IMR-90 (cell line): ENCODE measurements at places on chromosomes 16 and 17. TPM values are rescaled to one million over a fixed set of nuclear protein-coding genes. Genes with fewer than 3 reads are reported as not detected.

Gene IGSF6
- total RNA-seq = not detected in 2 replicates

Gene LPCAT2
- 8.6 and 15.6 TPM in 2 replicates for total RNA-seq

Gene ALOX12
- not detected in 2 replicates for total RNA-seq

- DNase-seq = no peak
These were observed 102.6 kb downstream of the WSCD1 start for GRCh38 chr17:6172642-6173330.

DNA sequence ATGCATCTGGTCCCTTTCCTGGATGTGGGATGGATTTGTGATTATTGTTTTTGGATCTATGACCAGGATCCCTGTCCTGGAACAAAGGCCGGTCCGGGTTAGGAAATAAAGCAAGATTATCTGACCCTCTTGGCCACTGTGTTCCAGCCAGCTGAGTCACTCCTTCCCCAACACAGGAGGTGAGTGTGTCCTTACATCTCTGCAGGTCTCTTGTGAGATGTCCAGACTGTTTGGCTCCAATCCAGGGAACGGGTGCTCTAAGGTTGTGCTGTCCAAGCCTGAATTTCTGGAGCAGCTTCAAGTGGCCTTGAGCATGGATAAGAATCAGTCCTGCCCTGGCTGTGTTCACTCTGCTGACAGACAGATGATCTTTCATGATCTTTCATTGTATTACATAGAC, 136.5 kb upstream of the CCL2 start:
- DNase-seq = no peak

DNA sequence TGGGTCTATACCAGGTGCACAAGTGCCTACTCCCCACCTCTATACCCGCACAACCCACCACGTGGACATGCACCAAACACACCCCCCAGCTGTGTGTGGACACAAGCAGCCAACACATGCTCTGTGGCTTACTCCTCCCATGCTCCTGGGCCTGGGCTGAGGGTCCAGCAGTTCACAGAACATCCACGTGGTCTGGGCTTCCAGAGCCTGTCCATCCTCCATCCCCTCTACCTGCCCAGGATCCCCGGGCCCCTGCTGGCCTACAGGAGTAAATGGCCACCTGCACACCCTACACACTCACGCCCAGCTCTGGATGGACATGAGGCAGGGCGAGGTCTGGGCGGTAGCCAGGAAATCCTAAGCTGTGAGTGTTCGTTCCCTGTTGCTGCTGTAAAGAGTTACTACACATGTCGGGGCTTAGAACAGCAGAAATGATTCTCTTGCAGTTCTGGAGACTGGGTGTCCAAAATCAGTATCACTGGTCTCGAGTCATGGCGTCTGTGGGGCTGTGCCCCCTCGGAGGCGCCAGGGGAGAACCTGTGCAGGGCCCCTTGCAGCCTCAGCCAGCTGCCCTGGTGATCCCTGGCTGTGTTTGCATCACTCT, 15.0 kb upstream of the RAI1 start:
- peak; percentile 82 for DNase-seq

GRCh38 chr16:16143931-16144330, 79.4 kb downstream of the ABCC6 start:
- DNase-seq = no peak

DNA sequence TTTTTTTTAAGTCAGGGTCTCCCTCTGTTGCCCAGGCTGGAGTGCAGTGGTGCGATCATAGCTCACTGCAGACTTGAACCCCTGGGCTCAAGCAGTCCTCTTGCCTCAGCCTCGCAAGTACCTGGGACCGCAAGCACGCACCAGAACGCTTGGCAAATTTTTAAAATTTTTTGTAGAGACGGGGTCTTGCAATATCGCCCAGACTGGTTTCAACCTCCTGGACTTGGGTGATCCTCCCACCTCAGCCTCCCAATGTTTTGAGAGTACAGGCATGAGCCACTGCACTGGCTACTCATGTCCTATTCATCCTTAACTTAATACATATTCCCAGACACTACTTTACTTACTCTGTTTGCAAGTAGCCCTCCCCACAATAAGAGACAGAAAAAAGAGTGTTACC, 16.3 kb upstream of the RBL2 start:
- DNase-seq = no peak

- no peak for DNase-seq
These were observed 11.6 kb upstream of the ADGRG1 start for GRCh38 chr16:57616876-57617275.

DNA sequence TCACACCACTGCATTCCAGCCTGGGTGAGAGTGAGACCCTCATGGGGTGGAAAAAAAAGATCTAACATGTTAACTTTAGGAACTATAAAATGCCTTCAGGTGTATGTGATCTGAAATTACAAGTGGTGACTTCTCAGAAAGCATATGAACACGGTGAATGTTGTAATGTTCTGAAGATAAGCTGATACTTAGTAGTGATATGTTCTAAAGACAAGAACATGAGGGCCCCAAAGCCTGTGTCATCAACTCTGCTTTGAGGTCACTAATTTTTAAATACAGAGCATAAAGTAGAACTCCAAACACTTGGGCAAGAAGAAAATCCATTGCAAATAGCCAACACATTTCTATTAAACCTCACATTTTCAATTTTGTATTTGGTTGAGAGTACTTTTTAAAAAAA, 2.6 kb upstream of the FBF1 start:
- no peak for DNase-seq
